ENCODE measurements at places on chromosomes 4 and X.

GRCh38 chr4:97525236-97525635, 618.0 kb downstream of the STPG2 start:
- no peak for DNase-seq

DNA sequence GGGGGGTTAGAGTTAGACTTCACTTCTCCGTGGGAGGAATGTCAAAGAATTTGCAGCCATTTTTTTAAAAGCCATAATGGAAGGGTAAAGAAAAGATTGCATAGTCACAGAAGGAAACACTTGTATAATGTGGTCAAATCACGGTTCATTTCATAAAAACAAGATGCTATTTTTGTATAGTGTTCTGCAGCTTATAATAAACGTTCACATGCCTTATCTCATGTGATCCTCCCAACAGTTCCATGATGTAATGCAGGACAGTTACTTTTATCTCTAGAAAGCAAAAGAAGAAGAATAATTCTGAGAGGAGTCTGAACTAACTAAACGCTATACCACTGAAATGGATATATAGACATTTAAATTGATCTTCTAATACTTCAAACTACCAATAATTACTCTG, 71.3 kb upstream of the CAMK2D start:
- no peak for DNase-seq

DNA sequence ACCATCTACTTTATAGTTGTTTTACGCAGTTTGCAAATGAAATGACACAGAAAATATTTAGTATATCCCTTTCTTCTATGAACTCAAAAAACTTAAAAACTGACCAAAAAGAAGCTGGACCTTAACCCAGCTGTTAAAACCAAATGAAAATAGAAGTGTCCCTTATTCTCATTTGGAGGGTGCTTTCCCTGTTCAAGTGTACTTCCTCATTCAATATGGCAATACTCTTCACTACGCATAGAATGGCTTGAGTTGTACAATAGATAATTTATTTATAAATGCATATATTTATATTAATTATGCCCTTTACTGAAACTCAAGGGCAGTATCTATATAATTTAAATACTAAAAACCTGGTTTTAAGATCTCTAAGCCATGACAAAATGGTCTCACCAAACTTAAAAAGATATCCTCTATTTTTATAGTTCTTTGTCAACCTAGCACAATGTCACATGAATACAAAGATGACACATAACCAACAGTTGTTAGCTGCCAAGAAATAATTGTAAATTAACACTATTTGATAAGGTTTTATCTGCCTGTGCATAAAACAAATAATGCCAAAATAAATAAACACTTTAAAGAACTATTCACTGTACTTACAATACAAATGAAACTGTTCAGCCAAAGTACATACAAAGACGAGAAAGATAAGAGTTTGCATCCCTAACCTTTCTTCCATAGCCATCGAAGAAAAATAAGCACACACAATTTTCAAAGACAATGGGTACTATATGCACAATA, 25.2 kb downstream of the YTHDC1 start:
- DNase-seq: no peak

GRCh38 chrX:150364347-150365050, 1.4 kb downstream of the MAMLD1 start:
- DNase-seq: no peak

- no peak for DNase-seq
Measured at GRCh38 chr4:119302073-119302832, 19.7 kb downstream of the FABP2 start.
